ENCODE measurements at places on chromosomes 5 and 9.

DNA sequence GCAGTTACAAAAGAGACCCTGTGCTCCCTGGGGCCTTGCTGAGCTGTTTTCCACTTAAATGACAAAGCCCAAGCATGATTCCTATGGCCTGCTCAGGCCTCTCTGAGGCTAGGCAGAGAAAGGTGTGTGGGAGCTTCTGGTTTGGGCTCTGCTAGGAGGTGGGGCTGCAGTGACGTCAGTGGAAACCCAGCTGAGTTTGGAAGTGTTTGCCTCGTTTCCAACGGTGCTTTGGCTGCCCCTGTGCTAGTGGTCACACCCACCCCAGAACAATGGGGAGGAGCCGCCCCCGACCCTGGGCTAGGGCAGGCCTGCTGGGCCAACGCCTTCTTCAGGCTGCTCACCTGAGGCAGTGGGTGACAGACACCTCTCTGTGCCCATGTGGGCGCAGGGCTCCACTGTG lies 10.4 kb downstream of the ANGPTL2 start:
- DNase-seq, result no peak

GRCh38 chr9:78668148-78668832 lies 371.4 kb downstream of the PSAT1 start:
- no peak for DNase-seq

GRCh38 chr9:122220673-122221182 lies 8.0 kb downstream of the LHX6 start:
- no peak for DNase-seq

- DNase-seq, result no peak
Measured at GRCh38 chr5:180068519-180069090, 3.0 kb downstream of the RNF130 start.

DNA sequence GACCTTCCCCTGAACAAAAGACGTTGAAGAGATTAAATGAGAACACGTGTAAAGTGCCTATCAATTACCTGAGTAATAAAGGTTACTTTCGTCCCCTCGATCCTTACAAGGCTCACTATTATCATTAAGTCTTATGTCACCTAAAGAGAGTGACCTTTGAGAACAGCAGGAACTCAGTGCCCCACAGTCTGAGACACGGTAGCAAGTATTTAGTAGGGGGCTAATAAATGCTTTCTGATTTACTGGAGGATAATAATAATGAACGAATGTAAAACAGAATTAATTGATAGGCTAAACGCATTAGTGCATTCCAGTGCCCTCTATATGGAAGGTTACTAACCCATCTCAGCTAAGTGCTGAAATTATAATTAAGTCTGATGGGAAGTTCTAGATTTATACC lies 199.9 kb downstream of the FBXL17 start:
- no peak for DNase-seq

- no peak for DNase-seq
Measured at GRCh38 chr5:107551088-107551487, 119.6 kb downstream of the EFNA5 start.

DNA sequence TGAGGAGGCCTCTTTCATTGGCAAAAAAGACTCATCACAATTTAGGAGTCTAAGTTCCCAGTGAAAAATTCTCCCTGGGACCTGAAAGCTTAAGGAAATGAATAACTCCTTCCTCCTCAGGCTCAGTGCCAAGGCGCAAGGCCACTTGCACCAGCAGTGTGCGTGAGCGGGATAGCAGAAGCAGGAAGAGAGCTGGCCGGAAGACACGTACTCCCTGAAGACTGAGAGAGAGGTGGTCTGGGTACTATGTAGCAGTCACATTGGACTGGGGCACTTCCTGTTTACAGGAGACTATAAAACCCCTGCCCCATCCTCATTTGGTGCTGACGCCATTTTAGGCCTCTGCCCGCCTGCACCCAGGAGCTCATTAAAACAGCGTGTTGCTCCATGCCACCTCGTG lies 66.3 kb upstream of the IL33 start:
- no peak for DNase-seq

DNA sequence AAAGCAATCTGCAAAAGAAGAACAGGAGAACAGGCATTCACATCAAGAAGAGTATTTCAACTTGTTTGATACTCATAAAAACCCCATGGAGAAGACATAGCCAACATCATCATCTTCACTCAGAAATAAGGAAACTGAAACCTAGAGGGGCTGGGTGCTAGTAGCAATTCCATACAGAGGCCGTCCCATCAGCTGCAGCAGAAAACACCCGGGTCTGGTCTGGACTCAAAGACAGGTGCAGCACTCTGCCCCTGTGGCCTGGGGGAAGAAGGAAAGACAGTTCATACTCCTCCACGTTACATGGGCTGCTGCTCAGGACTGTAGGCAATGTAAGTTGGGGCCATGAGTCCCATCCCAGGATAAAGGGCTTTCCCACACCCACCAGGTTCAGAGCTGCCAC lies 11.6 kb downstream of the GZMA start:
- DNase-seq, result no peak

DNA sequence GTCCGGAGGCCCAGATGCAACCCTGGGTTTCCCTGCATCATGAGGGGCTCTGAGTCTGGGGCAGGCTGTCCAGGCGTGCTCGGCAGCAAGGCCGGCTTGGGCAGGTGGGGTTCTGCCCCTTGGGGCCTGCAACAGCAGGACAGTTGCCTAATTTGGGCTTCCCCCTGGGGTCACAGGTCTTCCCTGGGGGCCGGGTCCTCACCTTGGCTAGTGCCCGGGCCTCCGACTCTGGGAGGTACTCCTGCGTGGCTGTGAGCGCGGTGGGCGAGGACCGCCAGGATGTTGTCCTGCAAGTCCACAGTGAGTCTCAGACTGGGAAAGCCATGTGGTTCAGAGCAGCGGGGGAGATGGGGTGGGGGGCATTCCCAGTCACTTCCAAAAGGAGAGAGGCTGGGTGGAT lies 82.1 kb upstream of the ASS1 start:
- DNase-seq, result no peak

DNA sequence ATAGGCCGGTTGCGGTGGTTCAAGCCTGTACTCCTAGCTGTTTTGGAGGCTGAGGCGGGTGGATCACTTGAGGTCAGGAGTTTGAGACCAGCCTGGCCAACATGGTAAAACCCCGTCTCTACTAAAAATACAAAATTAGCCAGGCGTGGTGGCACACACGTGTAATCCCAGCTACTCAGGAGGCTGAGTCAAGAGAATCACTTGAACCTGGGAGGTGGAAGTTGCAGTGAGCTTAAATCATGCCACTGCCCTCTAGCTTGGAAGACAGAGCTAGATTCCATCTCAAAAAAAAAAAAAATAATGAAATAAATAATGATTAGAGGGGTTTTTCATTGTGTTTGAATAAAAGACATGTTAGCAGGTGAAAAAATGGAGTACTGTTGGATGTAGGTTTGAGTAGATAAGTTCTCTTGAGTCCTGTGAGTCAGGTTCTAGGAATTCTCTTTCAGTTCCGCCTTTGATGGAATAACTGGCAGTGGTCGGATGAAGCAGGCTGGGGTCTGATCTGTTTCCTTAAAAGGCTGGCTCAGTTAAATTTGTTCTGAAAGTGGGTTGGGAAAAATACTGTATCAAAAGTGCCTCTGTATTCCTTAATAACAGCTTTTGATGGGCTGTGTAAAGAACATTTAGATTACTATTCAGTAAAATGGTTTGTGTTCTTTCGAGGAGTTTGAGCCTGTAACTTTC lies 73.2 kb downstream of the AOPEP start:
- no peak for DNase-seq

- DNase-seq, result no peak
Measured at GRCh38 chr9:85871008-85871407, 69.9 kb upstream of the NAA35 start.

- no peak for DNase-seq
Measured at GRCh38 chr5:178827636-178828035, 32.1 kb upstream of the ZNF354B start.

- DNase-seq, result no peak
Measured at GRCh38 chr9:24095246-24095645, 269.2 kb upstream of the ELAVL2 start.

DNA sequence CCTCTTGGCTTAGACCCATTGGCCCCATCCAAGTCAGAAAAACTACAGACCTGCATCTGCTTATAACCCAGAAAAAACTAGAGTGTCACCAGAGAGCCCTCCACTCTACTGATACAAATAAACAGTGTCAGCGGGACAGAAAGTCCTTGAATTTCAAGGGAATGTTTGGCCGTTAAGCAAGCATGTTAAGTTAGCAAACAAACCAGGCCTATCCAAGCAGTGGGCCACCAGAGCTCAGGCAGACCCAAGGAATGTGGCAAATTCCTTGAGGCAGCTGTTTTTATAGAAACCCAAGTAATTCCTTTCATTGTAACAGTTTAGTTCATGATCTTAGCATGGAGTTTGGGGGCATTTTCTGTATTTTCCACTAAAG lies 70.9 kb downstream of the PRLR start:
- DNase-seq, result no peak

DNA sequence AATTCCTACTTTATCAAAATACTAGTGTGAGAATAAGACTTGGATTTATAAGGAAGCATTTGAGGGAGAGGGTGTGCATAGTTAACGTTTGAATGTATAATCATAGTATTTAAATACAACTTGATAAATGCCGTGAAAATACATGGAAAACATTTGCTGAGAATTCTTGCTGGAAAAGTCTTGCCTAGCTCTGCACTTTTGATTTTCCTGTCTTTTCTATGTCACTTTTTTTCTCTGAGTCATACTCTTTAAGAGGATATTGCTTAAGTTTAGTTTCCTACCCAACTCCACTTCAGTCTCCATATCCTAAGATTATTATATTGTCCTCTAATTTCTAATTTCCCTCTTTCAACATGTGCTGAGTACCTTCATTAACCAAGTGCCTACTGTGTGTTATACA lies 616.6 kb upstream of the SEMA6A start:
- no peak for DNase-seq

DNA sequence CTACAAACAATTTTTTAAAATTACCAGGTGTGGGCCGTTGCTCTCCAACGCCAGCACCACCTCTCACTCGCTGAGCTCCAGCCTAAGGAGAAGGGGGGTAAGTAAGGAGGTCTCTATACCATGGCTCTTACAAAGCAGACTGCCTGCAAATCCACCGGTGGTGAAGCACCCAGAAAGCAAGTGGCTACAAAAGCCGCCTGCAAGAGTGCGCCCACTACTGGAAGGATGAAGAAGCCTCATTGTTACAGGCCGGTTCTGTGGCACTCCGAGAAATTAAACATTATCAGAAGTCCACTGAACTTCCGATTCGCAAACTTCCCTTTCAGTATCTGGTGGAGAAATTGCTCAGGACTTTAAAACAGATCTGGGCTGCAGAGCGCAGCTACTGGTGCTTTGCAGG lies 46.0 kb downstream of the CDO1 start:
- no peak for DNase-seq

GRCh38 chr5:142204219-142204618 lies 95.6 kb downstream of the NDFIP1 start:
- no peak for DNase-seq

DNA sequence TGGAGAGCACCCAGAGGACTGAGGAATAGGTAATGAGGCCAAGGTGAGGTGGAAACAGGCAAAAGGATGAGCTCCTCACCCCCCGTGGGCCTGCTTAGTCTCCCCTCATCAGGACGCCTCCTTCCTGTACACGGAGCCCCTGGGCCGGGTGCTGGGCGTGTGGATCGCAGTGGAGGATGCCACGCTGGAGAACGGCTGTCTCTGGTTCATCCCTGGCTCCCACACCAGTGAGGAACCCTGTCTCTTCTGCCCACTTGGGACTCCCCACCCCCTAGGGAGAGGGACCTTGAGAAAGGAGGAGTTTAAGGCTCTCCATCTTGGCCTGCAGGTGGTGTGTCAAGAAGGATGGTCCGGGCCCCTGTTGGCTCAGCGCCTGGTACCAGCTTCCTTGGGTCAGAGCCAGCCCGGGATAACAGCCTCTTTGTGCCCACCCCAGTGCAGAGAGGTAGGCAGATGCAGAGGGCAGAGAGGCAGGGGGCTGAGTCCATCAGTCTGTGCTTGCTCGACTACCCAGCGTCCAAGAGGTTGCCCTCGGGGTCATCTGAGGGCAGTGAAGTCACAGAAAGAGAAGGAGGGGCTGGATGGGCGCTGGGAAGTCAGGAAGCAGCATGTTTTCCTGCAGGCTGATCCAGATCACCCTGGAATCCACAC lies 7.0 kb downstream of the DOLK start:
- no peak for DNase-seq

- DNase-seq, result peak; percentile 31
Measured at GRCh38 chr9:94300470-94301301, 27.8 kb downstream of the NUTM2F start.

- no peak for DNase-seq
Measured at GRCh38 chr5:572398-573019, 39.6 kb upstream of the CEP72 start.

- DNase-seq, result no peak
Measured at GRCh38 chr9:101527066-101527465, 6.6 kb upstream of the RNF20 start.

GRCh38 chr9:138009803-138010690 lies 132.5 kb downstream of the CACNA1B start:
- DNase-seq, result no peak

- DNase-seq, result peak; percentile 48
Measured at GRCh38 chr5:171841984-171842776, 56.6 kb downstream of the SMIM23 start.

GRCh38 chr9:136136127-136136925 lies 17.7 kb upstream of the TMEM250 start:
- DNase-seq, result no peak

DNA sequence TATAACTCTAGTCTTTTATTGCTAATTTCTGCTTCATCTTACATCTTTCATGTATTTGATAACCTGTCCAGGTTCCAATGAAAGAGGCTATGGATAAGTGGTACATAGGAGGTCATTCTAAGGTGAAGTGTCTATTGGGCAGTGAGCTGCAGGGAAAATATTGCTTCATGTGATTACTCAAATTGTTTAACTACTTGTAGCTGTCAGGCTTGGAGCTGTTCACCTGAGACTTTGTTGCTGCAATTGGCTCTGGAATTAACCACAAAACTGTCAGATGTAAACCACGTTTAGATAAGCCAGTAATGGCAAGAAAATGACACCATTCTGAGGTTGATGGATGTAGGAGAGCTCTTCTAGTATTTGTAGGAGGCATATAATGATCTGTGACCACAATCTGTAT lies 26.0 kb downstream of the ADAMTSL1 start:
- no peak for DNase-seq

- no peak for DNase-seq
Measured at GRCh38 chr5:96855031-96855872, 21.0 kb upstream of the ERAP2 start.

DNA sequence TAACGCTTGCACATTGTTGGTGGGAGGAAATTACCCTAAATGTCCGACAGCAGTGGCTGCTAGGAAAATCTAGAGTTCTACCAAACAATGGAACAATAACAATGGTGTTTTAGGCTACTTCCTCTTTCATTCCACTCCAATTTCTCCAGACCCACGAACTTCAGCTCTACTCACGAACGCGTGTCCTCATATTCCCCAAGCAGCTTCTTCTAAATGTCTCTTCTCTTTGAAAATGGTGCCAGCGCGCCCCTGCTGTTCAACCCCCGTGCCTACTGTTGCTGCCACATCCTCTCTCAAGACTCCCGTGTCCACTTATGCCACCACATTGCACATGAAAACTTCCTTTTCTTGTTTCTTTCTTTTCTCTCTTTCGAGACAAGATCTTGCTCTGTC lies 25.6 kb downstream of the OR2V2 start:
- DNase-seq, result peak; percentile 38

Data from hematopoietic multipotent progenitor cell treated with erythropoietin and hydrocortisone succinate and interleukin-3 and kit ligand, for 17 days (in vitro differentiated cells).